BJ (cell line): ENCODE measurements at places on chromosomes 6 and 20.

DNA sequence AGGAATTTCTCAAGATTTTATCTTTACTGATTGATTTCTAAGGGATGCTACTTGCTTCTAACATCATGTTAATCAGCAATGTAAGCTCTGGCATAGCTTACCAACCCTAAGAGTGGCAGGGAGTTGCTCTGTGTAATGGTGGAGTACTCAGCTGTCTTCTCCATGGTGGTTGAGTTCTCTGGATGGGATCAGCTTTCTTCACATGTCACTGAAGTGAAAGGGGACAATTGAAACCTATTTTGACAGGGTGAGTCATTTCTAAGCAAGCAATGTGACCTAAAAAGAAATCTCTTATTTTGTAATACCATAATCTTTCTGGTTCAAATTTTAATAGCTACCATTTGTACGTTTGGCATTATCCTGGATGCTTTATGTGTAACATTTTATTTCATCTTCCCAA, 430.4 kb downstream of the GJA1 start:
- no peak for DNase-seq

GRCh38 chr6:1153696-1154245, 158.1 kb upstream of the FOXQ1 start:
- no peak for DNase-seq

DNA sequence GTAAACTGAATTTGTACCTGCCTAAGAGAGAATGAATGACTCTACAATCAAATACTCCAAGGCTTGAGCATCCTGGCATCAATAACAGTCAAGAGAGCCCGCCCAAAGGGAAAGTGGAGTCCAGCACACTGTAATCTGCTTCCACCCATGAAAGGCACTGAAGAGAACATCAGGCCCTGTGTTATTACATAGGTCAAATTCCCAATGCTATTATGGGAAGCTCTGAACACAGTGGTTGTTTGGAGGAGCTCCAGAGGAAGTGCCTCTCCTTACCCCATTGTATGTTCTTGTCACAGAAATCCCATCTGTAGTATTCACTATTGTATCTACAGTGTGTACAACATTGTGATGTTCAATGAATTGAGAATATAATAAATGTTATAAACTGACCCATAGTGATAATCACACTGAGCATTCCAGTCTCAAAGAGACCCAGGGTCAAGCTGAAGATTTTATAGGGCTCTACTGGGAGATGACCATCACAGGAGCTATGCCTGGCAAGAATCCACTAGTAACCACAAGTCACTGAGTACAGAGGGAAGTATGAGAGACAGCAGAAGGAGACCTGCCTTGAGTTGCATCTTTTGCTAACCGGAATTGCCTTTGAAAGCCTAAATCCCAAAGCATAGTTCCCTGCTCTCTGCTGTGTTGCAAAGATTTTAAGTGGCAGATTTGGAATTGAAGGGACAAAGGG, 446.7 kb downstream of the GJA1 start:
- DNase-seq = peak; percentile 83

- no peak for DNase-seq
Observed at GRCh38 chr6:141403827-141404226, 728.9 kb upstream of the GJE1 start.

- no peak for DNase-seq
Observed at GRCh38 chr20:31638317-31638716, 605 bp downstream of the COX4I2 start.

DNA sequence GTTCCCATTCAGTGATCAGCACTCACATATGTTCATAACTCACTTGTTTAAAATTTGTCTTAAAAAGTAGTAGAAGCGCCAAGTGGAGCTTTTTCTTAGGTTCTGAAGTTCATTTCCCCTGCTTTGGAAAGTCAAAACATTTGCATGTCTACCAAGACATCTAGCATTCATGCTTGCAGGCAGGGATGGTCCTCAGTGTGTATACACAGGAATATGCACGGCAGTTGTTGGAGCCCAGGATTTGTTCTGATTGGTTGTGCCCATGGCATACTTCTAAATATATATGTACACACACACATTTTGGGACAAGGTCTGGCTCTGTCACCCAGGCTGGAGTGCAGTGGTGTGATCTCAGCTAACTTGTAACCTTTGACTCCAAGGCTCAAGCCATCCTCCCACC, 2.4 kb upstream of the GPX6 start:
- DNase-seq = no peak

GRCh38 chr6:135393289-135393688, 104.3 kb downstream of the AHI1 start:
- no peak for DNase-seq

DNA sequence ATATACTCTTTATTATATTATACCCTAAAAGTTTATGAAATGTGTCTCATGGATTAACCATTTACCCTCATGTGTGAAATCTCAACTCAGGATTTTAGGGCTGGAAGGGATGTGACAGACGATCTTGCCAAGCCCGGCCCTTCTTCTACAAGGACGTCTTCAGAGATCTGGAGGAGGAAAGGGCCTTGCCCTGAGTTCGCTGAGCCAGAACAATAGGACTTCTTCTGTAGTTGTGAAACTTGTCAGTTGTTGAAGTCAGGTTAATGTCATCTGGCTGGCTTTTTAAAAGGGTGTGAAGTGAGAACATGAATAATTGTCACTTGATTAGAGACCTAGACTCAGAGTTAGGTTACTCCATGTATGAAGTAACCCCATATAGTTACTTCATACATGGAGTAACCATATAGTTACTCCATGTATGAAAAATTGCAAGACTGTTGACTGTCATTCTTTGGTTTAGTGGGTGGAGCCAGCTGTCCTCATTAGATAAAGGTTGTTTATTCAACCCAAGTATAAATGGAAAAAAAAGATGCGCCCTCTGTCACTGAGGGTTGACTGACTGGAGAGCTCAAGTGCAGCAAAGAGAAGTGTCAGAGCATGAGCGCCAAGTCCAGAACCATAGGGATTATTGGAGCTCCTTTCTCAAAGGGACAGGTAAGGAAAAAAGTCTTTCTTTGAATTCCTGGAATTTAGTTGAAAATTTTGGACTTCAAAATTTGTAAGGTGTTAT, at the start of gene ARG1:
Gene ARG1 (plus strand): TSS at position 541 of the 730 bp plus-strand sequence. CDS start 57 bp downstream, at position 598.
- DNase-seq = no peak

DNA sequence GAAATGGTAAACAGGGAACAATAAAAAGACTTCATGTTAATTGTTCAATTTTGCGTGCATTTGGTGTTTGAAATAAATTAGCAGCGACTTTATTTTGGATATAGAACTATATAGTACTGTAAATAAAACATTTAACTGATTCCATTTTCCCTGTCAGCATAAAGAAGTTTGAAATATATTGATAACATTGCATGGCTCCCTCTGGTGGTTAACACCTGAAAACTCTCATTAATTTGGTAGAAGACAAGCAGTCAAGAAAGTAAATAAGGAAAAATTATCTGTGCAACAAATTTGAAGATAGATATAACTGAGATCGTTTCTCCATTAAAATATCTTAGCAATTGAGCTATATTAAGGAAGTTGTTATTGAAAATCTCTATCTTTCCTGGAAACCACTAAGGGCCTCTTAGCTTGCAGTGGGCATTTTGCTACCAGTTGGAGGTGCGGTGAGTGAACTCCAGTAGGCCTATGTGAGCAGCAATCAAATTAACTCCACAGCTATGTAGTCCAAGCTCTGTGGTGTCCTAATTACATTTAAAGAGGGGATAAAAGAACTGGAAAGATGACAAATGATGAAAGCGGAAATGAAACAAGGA, 435.7 kb upstream of the FKBP1C start:
- DNase-seq = no peak

DNA sequence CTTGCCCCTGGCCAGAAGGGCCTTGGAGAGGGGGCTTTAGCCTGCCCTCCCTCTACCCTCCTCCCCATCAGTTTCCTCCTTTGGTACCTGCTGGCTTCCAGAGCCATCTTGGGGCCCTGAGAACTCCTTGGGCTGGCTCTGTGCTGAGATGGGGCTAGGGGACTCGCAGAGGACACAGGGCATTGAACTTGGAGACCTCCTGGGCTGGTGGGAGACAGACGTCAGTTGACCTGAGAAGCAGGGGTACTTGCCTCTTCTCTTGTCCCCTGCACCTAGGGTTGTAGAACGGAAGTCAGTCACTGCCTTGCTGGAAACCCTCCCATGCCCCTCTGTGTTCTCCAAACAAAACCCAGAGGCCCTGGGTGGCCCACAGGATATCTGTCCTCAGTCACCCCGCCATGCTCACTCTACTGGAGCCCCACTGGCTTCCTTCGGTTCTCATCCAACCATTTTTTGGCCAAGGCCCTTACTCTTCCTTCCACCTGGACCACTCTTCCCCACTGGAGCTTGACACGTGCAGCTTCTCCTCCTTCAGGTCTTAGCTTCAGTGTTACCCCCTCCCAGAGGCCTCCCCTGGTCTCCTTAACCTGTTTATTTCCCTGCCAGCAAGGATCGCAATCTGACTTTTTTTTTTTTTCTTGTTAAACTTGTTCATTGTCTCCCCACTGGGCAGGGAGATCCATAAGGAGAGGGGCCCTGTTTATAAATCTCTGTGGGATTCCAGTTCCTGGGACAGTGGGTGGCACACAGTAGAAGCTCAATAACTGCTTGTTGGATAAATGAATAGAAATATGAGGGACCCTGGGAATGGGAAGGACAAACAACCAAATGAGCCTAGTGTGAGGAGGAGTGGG, 971 bp downstream of the RBCK1 start:
- no peak for DNase-seq

- DNase-seq = no peak
Observed at GRCh38 chr20:25586877-25587276, 1.5 kb upstream of the NINL start.

- DNase-seq = no peak
Observed at GRCh38 chr20:32165836-32166545, 41.6 kb downstream of the PLAGL2 start.

DNA sequence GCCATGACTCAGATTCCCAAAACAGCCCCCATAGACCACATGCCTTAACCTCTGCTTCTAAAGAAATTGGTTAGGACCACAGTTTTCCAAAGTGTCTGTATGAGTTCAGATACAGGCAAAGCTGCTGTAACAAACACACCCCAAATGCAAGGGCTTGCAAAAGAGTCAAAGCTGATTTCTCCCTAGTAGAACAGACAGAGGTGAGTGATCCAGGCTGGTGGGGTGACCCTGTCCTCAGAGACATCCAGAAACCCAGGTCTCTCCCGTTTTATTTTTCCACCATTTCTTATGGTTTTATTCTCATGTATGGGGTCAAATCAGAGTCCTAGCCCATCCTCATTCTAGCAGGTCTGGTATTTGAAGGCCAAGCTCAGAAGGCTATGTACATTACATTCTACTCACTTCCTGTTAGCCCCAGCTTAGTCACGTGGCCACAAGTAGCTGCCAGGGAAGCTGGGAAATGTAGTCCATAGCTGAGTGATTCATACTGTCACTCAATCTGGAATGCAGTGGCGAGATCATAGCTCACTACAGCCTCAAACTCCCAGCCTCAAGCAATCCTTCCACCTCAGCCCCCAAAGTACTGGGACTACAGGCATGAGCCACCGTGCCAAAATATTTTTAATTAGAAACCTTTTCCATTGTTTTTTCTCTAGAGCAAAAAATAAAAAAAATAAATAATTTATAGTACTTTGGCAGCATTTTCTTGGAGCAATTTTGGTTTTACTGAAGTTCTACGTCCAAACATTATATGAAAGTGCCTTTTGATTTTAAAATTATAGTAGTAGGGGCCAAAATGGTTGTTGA, 175.2 kb downstream of the ZMYND8 start:
- no peak for DNase-seq

DNA sequence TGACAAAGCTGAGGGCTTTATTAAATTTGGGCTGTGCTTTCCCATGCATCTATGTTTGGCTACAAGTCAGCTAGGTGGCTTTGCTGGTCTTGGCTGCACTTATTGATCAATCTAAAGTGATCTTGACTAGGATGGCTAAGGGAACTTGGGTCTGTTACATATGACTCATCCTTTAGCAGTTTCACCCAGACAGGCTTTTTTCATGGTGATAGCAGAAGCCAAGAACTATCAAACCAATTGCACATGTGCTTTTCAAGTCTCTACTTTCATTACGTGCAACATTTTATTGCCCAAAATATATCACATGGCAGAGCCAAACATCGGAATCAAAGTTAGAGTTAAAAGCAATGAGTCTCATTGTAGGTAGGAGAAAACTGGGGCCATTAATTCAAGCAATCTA, 626.3 kb downstream of the TENT5A start:
- peak; percentile 27 for DNase-seq

- no peak for DNase-seq
Observed at GRCh38 chr6:151341476-151342195, 49.7 kb downstream of the ZBTB2 start.

DNA sequence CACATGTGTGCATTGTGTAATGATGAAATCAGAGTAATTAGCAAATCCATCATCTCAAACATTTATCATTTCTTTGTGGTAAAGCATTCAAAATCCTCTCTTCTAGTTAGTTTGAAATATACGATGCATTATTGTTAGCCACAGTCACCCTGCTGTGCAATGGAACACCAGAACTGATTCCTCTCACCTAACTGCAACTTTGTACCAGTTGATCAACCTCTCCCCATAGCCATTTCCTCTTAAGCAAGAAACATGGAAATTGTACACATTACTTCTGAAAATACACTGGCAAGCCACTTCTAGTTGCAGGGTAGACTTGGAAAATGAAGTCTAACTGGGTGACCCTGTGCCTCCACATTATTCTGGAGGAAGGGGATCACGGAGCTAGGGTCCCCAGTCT, 58.1 kb upstream of the ESR1 start:
- no peak for DNase-seq

DNA sequence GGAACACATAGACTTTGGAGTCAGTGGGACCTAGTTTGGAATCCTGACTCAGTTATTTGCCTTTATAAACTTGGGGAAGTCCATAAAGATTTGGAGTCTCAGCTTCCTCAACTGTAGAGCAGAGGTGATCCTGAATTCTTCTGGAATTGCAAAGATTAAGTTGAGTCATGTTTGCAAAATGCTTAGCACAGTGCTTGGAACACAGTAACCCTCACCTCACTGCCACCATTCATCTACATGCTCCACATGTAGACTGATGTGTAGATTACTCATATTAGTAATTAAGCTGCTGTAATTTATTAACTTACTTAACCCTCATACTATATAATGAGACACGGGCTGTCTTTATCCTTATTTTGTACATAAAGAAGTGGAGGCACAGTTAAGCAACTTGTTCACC, 61.4 kb downstream of the LAMP5 start:
- no peak for DNase-seq

DNA sequence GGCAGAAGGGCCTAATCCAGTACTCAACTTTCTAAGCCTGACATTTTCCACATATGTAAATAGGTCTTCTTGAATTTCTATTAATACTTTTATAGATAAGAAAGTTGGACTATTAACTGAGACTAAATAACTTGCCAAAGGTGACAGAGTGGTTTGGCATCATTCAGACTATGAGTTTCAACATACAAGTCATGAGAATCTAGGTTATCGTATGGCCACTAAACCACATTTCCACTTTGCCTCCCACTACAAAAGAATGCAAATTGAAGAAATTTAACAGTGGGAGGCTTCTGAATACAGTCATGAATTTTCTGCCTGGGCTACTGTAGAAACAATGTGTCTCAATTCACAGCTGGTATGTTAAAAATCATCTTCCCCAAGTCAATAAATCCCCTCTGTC, 531.0 kb upstream of the AGPAT4 start:
- DNase-seq = no peak

- DNase-seq = no peak
Observed at GRCh38 chr6:75484535-75484934, 9.1 kb downstream of the FILIP1 start.
